Smooth muscle cell of trachea (primary cell): ENCODE measurements at places on chromosomes 3 and 15. TPM values are rescaled to one million over a fixed set of nuclear protein-coding genes. Genes with fewer than 3 reads are reported as not detected.

NDN gene
- 59.6 and 132 TPM in 2 replicates for total RNA-seq

EEFSEC gene
- total RNA-seq: 3.6 and 6.7 TPM in 2 replicates

KLHL40 gene
- not detected in 2 replicates for total RNA-seq

MAGEL2 gene
- total RNA-seq: 0.50 TPM in 1 of 2 replicates, not detected in the other

KCNH8 gene
- not detected in 2 replicates for total RNA-seq

C2CD4B gene
- total RNA-seq: 0.15 TPM in 1 of 2 replicates, not detected in the other

ZIC4 gene
- not detected in 2 replicates for total RNA-seq

AP3B2 gene
- 0.15 and 1.5 TPM in 2 replicates for total RNA-seq
